ENCODE measurements at places on chromosomes 12 and 14. TPM values are rescaled to one million over a fixed set of nuclear protein-coding genes. Genes with fewer than 3 reads are reported as not detected.

- no peak for DNase-seq
Observed at GRCh38 chr14:100075681-100076080, 10.5 kb downstream of the EVL start.

Gene GON7
- 19.8 TPM for total RNA-seq

Gene CPM
- 1.9 TPM for total RNA-seq

DNA sequence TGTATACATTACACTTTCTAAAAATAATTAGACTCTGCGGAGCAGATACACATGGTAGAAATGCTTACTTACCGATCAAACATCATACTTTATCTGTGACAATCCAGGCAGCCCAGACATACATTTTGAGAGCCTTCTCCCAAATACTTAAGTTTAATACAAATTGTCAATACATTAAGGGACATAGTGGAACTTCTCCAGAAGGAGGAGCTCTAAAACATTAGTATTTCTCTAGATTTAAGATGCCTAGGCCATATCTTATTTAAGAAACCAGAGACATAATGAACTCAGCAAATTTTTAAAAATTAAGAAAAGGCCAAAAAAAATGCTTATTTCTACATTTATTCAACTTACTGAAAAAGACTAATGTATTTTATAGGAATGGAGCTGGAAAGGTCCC lies 16.1 kb downstream of the ACSM4 start:
- DNase-seq, result no peak

DNA sequence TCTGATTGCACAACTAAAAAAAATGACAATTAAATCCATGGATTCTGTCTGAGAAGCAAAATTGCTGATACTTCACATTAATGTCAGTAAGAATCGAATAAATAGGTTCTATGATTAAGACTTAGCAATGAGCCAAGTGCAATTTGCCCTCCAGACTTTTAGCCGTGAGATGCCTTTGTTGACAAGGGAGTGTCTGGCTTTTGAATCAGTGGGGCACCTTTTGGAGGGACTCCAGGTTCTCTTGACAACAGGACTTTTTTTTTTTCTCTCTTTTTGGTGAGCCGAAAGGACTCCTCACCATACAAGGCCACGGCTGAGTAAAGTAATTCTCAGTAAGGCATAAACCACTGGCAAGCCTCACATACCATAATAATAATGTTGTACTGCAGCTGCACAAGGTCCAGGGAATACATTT lies 4.7 kb upstream of the MDM1 start:
- no peak for DNase-seq

Gene RIPK3
- total RNA-seq, result 12.5 TPM

Gene PTPRO
- 0.48 TPM for total RNA-seq

GRCh38 chr12:116861320-116861719 lies 19.9 kb downstream of the HRK start:
- DNase-seq, result peak; percentile 29

GRCh38 chr12:131682510-131682895 lies 28.4 kb upstream of the SFSWAP start:
- DNase-seq, result no peak

Gene IFNG-AS1
- 0.95 TPM for total RNA-seq

Gene HSPA2
- total RNA-seq, result 1.9 TPM

Gene C12orf56
- total RNA-seq, result not detected

DNA sequence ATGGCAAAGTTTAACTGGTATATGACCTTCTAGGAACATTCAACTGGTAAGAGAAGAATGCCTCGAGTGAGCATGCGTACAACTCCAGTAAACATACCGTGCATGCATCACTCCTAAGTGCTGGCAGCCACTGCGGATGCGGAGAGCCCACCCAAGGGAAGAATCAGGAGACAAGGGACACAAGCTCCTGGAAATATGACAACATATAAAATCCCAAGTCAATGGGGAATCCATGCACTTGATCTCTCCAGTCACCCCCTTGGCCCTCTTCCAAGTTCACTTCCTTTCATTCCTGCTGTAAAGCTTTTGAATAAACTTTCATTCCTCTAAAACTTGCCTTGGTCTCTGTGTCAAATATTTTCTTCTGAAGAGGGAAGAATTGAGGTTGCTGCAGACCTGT lies 168.7 kb upstream of the TMCC3 start:
- no peak for DNase-seq

Gene FITM1
- 1.1 TPM for total RNA-seq

Gene ETFBKMT
- 1.1 TPM for total RNA-seq

DNA sequence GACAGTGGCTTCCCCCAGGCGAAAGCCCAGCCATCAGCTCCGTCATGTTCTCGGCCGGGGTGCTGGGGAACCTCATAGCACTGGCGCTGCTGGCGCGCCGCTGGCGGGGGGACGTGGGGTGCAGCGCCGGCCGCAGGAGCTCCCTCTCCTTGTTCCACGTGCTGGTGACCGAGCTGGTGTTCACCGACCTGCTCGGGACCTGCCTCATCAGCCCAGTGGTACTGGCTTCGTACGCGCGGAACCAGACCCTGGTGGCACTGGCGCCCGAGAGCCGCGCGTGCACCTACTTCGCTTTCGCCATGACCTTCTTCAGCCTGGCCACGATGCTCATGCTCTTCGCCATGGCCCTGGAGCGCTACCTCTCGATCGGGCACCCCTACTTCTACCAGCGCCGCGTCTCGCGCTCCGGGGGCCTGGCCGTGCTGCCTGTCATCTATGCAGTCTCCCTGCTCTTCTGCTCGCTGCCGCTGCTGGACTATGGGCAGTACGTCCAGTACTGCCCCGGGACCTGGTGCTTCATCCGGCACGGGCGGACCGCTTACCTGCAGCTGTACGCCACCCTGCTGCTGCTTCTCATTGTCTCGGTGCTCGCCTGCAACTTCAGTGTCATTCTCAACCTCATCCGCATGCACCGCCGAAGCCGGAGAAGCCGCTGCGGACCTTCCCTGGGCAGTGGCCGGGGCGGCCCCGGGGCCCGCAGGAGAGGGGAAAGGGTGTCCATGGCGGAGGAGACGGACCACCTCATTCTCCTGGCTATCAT lies 663 bp downstream of the PTGER2 start:
- peak; percentile 8 for DNase-seq

GRCh38 chr12:1324099-1324498 lies 270.3 kb downstream of the FBXL14 start:
- DNase-seq, result no peak

DNA sequence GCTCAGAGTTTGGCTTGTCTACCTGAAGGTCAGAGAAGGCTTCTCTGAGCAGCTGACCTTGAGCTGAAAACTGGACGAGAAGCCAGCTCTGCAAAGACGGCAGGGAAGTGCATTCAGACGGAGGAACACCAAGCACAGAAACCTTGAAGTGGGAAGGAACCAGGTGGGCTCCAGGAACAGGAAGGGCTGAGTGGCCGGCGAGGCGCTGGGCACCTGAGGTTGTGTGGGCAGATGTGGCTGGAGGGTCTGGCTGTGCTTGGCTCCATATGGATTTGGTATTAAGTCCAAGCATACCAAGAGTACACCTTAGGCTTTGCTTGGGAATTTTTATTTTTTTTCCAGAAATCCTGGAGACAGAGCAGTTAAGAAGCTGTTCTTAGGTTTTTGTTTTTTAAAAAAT lies 130.6 kb downstream of the SCARB1 start:
- no peak for DNase-seq

- peak; percentile 24 for DNase-seq
Observed at GRCh38 chr12:107760207-107760808, 629 bp downstream of the PRDM4 start.

GRCh38 chr14:52244997-52245396 lies 22.5 kb upstream of the PTGDR start:
- DNase-seq, result no peak

Gene RTN1
- 0.13 TPM for total RNA-seq

DNA sequence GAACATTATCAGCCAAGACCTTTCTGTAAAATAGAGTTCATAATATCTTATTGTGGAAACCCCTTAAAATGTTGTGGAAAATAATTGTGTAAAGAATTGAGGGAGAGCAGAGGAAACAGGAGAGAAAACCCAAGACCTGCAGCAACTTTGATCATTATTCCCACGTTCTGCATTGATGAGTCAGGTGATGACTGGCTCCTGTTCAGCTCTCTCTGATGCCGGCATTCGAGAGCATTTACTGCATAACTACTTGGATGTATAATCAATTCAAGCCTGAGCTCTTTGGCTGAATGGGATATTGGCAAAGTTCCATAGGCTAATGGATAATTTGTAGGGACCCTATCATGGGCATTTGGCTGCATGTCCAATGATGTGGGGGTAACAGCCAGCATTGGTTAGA lies 176.3 kb upstream of the ARID2 start:
- no peak for DNase-seq

GRCh38 chr12:130394906-130395305 lies 57.2 kb downstream of the PIWIL1 start:
- no peak for DNase-seq

Gene BAZ1A
- 70.5 TPM for total RNA-seq

DNA sequence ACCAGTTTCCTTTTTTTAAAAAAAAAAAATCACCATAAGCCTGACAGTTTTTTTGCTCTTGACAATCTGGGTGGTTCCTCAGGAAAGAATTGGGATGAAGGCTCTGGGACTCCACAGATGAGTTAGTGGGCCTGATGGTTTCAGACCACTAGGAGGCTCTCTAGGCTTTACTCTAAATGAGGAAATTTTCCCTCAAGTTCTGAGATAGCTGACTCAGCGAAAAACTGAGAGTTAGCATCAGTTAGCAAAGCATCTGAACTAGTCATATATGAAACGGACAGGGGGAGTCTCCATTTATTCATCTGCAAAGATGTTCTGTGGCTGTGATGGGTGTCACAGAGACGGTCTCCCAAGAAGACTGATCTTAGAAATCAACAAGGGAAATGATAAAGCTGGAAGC lies 314.3 kb upstream of the OR4E1 start:
- DNase-seq, result no peak

DNA sequence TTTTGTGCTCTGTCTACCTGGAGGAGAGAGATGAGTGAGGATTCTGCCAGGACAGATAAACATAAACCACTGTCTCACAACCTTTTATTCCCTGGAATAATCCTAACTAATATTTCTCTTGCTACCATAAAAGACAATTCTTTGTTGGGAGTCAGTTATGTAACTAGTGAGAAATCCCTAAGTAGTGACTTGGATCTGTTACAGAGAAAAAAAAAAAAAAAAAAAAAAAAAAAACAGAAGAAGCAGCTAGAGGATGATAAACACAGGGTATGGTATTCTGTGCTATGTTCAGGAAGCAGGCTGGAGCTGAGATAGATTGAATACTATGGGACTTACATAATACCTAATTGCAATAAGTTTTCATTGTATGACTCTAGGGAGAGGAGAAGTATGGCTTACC lies 178.7 kb downstream of the CNTN1 start:
- DNase-seq, result no peak

- DNase-seq, result no peak
Observed at GRCh38 chr14:38762845-38763244, 340.2 kb downstream of the SEC23A start.

- DNase-seq, result no peak
Observed at GRCh38 chr14:27608377-27608776, 1010.5 kb upstream of the NOVA1 start.

DNA sequence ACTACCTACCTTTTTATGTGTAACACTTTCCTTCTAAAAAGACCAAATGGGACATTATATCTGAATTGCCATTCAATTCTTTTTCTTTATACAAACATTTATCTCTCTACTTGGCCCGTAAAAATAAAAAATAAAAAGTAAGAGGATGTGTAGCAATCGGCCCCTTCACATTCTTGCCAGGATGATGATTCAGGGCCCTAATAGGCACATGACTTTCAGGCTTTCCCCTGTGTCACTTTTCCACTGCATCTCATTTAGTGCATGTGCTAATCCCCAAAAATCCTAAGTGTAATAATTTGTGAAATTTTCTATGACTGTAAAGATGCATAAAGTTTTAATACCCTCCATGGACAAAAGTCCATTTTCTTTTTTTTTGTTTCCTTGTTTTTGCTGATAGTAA lies 23.0 kb upstream of the ATP2B1 start:
- DNase-seq, result no peak

Gene CLEC4A
- total RNA-seq, result 0.42 TPM

DNA sequence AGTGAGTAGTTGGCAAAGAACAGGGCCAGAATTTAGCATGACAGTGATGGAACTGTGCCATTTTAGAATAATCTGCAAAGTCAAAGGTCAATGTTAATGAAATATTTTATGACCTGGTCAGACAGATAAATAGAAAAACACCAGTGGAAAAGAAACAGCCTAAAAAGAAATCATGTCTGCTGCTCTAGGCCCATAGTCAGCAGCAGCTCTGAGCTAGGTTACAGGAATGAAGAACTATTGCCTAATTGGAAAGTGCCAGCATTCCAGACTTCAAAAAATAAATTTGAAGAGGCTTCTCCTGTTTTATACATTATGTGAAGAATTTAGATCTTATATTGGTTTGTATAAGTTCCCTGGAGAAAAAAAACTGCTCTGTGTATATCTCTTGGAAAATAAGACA lies 9.8 kb downstream of the NPC2 start:
- no peak for DNase-seq

GRCh38 chr14:85542623-85543022 lies 12.7 kb downstream of the FLRT2 start:
- no peak for DNase-seq

GRCh38 chr12:77236066-77236465 lies 170.7 kb upstream of the E2F7 start:
- no peak for DNase-seq

DNA sequence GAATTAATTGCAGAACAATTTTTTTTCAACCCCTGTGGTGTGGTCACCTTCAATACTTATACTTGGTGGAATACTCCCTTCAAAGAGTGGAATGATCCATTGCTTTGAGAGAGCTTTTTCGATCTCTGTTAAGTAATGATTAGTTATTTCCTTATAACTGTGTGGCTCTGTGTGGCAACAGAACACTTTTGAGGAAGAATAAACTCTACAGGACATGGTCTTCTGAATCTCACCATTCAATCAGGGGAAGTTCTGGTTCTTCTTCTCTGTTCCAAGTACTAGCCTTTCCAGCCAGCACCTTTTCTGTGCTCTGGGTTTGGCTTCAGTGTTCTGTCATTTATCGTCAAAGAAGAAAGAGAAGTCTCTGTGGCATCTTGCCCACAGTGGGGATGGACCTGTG lies 369.2 kb downstream of the ZFP36L1 start:
- no peak for DNase-seq

GRCh38 chr12:43444940-43445564 lies 107.0 kb downstream of the ADAMTS20 start:
- DNase-seq, result peak; percentile 46

DNA sequence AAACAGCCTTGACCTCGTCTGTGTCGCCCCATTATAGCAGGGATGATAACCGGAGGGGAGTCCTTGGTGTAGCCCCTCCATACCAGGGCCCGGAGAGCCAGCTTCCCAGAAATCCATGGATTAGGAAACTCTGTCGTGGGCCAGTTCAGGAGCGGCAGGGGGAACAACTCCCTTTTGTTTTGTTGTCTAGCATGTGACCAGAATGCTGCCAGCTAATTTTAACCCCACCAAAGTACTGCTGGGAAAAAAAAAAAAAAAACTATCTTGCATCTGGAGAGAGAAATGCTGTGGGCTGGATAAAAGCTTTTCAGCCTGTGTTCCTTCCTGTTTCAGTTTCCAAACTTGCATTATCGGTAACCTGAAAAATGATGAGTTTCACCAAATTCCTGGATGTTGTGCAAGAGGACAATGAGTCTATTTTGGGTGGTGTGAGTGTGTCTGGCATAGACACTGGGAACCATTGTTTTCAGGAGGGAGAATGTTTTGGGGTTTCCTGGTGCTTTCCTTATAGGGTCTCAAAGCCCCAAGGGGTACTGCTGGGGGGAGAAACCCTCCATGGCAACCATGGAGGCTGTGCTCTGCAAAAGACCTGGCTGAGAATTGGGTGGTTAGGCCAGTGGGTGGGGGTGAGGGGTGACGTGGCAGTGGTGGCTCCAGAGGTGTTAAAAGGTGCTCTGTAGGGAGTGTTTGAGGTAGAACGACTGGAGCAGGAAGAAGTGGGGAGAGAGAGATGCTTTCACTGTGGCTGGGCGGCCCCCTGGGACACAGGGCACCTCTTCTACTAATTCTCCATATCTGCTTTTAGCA lies 14.9 kb upstream of the IRF2BPL start:
- DNase-seq, result peak; percentile 43
